ENCODE measurements at places on chromosomes 5 and 9.

DNA sequence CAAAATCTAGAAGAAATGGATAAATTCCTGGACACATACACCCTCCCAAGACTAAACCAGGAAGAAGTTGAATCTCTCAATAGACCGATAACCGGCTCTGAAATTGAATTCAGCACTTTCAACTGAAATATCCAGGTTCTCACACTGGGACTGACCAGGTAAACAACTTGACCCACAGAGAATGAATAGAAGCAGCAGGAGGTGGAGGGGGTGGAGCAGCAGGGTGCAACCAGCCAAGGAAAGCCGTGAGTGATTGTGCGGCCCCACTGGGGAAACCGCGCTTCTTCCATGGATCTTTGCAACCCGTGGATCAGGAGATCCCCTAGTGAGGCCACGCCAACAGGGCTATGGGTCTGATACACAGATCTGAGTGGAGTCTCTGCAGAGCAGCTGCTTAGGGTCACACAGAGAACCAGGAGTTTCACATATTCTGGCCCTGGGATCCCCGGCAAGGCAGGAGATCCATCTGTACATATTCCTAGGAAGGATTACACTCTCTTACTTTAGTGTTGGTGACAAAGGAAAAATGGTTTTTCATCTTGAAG, 181.5 kb downstream of the SLCO4C1 start:
- no peak for DNase-seq

DNA sequence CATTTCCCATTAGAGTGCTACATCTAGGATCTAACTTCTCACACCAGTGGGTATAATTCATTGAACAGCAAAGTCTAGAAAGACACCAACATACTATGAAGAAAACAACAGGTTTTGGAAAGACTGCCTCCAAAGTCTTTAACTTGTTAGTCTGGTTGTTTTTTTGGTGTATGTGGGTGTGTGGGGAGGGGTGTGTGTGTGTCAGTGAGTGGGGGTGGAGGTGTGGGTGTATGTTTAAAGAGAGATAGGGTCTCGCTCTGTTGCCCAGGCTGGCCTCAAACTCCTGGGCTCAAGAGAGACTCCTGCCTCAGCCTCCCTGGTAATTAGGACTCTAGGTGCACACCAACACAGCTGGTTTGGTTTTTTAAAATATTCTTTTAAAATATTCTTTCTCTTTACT, 59.7 kb downstream of the AP3B1 start:
- no peak for DNase-seq

GRCh38 chr5:68644971-68645370, 429.4 kb downstream of the PIK3R1 start:
- DNase-seq = no peak

DNA sequence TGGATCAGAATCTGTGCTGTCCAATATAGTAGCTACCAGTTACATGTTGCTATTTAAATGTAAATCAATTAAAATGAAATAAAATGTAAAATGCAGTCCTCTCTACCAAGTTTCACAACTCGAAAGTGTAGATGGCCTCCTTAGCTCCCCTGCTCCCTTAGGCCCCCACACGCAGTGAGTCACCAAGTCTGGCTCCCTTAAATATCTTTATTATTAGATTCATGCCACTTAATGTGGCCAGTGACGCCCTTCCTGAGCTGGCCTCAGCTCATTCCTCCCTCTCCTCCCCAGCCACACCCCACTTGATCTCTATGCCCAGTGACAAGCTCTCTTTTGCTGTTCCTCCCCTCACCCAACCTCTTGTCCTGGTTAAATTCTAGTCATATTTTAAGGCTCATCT, 88.4 kb upstream of the DNAH5 start:
- DNase-seq = no peak

- no peak for DNase-seq
These were observed 10.5 kb upstream of the FRMPD1 start for GRCh38 chr9:37640246-37640645.

DNA sequence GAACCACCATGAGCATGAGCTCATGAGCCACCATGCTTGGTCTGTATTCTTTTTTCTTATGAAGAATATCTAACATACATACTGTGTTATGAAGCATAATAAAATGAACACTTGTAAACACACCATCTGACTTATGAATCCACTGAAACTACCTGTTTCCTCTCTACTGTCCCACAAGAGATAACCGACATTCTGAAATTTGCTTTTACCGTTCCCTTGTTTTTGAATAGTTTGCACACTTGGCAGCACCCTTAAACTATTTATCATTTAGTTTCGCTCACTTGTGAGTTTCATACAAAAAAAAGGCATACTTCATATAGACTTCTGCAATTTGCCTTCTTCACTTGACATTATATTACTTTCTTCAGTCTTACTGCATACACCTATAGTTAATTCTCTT, 8.9 kb downstream of the LARS1 start:
- DNase-seq = no peak

DNA sequence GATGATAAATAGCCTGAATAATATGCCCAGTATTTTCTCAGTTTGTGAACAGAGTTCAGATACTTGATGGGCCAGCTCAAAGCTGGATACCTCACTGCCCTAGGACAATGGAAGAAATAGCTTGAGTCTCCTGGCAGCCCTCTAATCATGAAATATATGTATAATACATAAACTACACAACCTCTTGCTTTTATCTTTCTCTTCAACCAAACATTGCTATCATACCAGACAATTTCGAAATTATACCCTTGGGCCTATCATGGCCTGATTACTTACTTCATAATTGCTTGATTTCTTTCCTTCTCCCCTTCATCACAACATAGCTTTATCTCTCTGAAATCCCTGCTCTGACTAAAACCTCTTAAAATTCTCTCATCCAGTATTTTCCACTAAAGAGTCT, 1144.9 kb upstream of the C9orf72 start:
- DNase-seq = no peak

GRCh38 chr5:24280215-24280614, 364.6 kb downstream of the CDH10 start:
- DNase-seq = no peak

DNA sequence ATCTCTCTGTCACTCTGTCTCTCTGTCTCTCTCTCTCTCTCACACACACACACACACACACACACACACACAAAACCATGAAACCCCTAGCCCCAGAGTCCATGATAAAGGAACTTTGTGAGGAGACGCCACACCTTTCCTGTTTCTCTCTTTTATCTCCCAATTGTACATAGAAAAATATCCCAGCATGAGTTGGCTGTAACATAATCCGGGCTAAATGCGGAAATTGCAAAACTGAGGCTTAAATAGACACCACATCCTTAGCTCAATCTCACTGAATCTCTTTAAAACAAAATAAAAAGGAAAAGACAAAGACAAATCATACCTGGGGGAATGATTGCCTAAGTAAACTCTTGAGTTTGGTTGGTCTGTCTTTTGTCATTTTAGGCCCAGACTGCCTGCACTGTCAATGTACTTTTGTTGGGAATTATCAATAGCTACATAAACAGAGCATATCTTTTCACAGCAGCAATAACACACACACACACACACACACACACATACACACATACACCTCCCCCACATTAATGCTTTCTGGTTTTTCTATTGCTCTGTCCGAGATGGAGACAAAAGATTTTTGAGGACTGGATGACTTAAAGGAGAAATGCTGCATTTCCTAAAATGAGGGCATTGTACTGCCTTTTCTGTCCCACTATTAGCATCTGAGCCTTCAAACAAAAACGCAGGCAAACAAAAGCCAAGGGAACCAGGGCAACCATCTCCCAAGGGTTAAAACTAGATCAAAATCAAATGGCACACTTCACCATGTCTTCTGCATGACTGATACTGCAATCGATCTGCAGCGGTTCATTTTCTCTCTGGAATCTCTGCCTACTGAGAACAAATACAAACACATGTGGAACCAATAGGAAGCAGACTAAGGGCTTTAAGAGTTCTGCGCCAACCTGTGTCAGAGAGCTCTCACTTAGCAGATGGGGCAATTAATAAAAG, 321.5 kb downstream of the NFIB start:
- no peak for DNase-seq

DNA sequence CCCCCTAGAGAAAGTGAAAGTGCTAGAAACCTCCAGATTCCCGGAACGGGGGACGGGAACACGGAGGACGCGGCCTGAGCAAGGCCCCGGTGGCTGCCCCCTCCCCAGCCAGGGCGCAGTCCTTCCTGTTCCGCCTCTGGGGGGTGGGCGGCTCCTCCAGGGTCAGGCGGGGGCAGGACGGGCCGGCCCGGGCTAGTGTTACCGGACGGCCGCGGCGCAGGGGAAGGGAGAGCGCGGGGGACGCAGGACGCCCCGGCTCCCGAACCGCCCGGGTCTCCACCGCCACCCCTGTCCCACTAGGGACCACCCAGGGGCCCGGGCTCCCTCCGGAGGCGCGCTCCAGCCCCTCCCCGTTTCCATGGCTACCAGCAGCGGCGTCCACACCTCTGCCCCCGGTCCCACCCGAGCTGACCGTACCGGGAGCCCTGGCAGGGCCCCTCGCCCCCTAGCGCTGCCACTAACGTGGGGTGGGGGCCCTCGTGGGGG, 579 bp downstream of the SLC12A7 start:
- peak; percentile 14 for DNase-seq

- no peak for DNase-seq
These were observed 41.3 kb downstream of the NTRK2 start for GRCh38 chr9:84710701-84711397.

- DNase-seq = peak; percentile 3
These were observed 100.5 kb downstream of the PALM2AKAP2 start for GRCh38 chr9:109880276-109881169.

DNA sequence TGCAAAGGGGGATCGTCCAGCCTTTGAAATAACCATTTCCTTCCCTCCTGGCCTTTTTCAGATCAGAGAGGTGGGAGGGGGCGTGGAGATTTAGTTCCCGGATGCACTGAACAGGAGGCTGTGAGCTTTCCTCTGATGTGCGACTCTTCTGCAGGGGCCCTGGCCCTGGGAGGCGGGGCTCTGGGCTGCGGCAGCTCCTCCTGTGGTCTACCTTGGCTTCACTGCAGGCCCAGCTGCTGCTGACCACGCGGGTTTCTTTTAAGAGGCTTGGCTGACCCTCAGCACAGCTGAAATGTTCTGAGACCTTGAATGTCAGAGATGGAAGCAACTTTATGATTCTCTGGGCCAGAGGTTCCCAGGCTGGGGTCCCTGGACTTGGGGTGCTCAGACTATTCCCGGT, 27.0 kb upstream of the COL15A1 start:
- DNase-seq = no peak

- no peak for DNase-seq
These were observed 39.5 kb upstream of the HSPB3 start for GRCh38 chr5:54415896-54416601.

DNA sequence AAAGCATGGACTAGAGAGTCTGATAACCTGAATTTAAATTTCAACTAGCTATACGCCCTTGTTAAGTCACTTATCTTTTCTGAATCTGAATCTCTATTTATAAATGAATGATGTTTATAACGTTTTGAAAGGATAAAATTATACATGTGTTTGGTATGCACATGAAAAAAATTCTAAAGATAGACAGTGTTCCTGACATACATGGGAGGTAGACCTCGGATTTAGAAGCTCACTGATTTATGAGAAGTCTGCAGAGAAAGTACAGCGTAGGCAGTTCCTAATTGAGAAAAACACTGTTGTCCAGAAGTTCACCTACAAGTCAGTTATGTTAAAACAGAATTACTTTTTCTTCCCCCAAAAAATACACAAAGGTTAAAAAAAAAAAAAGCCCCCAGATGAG, 26.6 kb downstream of the MPDZ start:
- no peak for DNase-seq

DNA sequence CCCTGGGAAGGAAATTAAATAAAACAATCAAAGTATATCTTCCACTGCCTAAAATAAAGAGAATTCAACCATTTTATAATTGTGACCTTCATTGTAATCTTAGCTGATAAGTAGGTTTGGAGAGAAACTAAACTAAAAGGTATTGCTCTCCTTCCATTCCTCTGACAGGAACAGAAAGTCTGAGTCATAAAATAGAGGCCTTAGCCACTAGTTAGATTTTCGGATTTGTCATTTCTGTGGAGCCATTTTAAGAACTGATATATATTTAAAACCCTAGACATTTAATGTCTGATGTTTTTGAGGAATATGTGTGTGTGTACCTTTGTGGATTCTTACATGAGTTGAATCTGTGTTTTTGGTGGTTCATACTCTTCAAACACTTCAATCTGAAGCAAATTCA, 11.8 kb upstream of the TMC1 start:
- no peak for DNase-seq

GRCh38 chr5:73170522-73170921, 2.5 kb upstream of the TMEM174 start:
- DNase-seq = no peak

DNA sequence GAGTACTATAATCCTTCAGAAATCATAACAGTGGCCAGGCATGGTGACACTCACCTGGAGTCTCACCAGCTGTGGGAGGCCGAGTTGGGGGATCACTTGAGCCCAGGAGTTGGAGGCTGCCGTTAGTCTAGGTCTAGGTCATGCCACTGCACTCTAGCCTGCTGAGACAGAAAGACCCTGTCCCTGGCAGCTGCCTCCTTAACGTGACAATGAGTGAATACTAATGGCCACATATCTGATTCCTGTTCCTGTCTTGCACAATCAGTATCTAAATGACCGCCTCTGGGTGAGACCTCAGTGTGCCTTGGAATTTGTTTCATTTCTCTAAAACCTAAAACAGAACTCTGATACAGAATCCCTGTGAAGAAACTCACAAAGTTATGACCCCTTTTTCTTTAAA, 131.0 kb upstream of the DAB2 start:
- no peak for DNase-seq

DNA sequence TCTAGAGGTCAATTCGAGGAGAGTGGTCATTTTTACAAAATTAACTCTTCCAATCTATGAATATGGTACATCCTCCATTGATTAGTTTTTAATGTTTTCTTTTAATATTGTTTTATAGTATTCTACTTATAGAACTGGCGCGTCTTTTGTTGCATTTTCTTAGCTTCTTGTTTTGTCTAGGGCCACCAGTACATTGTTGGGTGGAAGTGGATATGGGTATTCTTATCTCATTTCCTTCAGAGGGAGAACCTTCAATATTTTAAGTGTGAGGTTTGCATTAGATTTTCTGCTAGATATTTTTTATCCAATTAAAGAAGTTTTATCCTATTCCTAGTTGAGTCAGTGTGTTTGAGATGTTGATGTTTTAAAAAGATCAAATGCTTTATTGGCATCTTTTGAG, 69.8 kb downstream of the RPS23 start:
- no peak for DNase-seq

GRCh38 chr5:177458912-177459350, 12.3 kb downstream of the PRR7 start:
- DNase-seq = no peak

GRCh38 chr5:3997670-3998069, 402.0 kb downstream of the IRX1 start:
- DNase-seq = no peak

DNA sequence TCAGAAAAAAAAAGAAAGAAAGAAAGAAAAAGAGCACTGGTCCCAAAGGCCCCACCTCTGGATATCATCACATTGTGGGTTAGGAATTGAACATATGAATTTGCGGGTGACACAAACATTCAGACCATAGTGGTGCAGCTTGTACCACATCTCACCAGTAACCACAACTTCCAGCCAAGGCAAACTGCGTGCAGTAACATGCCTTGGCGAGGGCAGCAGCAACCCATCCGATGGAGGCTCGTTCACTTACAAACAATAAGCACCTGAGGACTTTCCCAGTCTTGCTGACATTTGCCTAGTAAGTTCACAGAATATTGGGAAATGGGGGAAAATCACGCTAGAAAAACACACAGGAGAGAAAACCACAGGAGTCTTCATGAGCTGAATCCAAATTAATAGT, 508.1 kb downstream of the ZNF608 start:
- DNase-seq = no peak

- no peak for DNase-seq
These were observed 11.9 kb downstream of the MSX2 start for GRCh38 chr5:174736331-174736721.
